ENCODE measurements at places on chromosomes 2 and 18. TPM values are rescaled to one million over a fixed set of nuclear protein-coding genes. Genes with fewer than 3 reads are reported as not detected.

Gene SLC16A14
- total RNA-seq = 4.7 TPM

GRCh38 chr2:41729800-41730364 lies 317.9 kb upstream of the PKDCC start:
- no peak for DNase-seq

Gene SIX3
- not detected for total RNA-seq

GRCh38 chr2:41294331-41294730 lies 753.5 kb upstream of the PKDCC start:
- DNase-seq = no peak

DNA sequence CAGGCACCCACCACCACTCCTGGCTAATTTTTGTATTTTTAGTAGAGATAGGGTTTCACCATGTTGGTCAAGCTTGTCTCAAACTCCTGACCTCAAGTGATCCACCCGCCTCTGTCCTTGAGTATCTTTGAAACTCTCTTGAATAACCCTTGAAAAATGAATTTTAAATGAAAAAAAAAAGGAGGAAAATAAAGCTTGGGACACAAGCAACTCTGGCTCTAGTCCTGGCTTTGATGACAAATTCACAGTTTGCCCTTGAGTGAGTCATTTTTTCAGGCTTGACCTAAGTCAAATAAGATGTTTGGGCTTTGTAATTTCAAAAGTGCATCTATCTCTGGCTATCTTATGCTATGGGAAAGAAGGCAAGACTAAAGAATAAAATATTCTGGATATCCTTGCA lies 79.0 kb upstream of the TRIB2 start:
- DNase-seq = no peak

DNA sequence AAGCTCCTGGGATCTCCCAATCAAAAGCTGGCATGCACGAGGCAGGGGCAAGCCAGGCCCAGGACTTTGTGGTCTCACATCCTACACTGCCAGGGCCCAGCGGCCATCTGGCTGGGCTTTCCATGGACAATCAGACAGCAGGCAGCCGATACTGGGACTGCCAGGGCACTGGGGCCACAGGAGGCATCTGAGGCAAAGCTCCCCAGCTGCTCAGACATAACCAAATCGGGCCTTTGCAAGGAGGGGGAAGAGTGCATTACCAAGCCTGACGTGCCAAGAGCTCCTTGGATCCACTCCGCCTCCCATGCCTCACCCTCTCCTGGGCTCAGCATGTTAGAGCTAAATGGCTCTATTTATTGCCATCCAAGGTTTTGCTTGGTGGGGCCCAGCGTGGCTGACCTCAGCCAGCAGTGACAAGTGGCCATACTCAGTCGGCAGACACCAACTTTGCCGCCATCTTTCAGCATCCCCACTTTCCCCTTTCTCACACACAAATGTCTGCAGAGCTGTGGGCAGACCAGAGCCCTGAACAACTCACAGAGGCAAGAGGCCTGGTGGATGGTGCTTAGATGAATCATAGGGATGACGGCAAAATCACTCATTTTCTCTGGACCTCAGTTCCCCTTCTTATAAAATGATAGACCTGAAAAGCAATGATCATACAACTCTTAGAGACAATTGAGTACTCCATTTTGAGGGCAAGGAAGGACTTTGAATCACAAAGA lies 200.8 kb downstream of the TTC32 start:
- no peak for DNase-seq

GRCh38 chr2:149657401-149658040 lies 69.9 kb upstream of the MMADHC start:
- no peak for DNase-seq

- no peak for DNase-seq
Measured at GRCh38 chr2:67164771-67165522, 232.2 kb upstream of the ETAA1 start.

Gene AMER3
- total RNA-seq = not detected
